GM19239 (cell line): ENCODE measurements at places on chromosomes 7 and 10.

GRCh38 chr10:60806921-60807320 is 28.6 kb downstream of the CDK1 start:
- no peak for DNase-seq

DNA sequence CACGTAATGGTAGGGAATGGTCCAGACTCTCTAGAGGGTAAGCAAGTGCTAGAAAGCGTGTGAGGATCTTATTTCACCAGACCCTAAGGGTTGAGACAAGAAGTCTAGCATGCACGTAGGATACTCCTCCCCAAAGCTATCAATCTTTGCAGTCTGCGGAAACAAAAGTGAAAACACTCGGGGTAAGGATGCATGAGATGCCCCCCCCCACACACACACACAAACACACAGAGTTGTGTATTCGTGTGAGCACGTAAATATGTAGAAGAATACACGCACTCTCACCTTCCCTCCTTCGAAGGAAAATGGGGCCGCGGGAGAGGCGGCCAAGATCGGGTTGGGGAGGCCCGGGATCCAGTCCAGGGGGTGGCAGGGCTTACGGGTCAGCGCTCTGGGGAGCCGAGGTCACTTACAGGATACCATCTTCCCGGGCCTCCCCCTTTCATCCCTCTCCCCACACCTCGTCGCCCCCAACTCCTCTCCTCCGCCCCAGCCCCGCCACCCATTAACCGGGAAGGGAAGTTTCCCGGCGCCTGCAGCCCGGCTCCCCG is 455 bp downstream of the CUL2 start:
- peak; percentile 37 for DNase-seq

- peak; percentile 82 for DNase-seq
These were observed 104.0 kb downstream of the SLIT1 start for GRCh38 chr10:97081621-97082235.

GRCh38 chr7:96973986-96974385 is 31.4 kb upstream of the DLX6 start:
- DNase-seq, result no peak

- no peak for DNase-seq
These were observed 16.7 kb upstream of the DMBT1 start for GRCh38 chr10:122543676-122544445.

GRCh38 chr10:86263209-86263608 is 103.4 kb downstream of the GRID1 start:
- no peak for DNase-seq

DNA sequence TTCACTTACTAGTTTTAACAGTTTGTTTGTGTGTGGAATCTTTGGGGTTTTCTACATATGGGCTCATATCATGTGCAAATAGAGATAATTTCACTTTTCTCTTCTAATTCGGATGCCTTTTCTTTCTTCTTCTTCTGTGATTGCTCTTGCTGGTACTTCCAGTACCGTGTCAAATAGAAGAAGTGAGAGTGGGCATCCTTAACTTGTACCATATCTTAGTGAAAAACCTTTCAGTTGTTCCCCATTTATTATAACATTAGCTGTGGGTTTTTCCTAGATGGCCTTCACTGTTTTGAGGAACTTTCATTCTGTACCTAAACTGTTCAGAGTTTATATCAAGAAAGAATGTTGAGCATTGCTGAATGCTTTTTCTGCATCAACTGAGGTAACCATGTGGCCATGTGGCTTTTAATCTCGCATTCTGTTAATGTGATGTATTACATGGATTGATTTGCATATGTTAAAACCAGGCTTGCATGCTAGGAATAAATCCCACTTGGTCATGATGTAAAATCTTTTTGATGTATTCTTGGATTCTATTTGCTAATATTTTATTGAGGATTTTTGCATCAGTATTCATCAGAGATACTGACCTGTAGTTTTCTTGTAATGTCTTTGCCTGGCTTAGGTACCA is 78.7 kb downstream of the FAM107B start:
- no peak for DNase-seq

- DNase-seq, result no peak
These were observed 173.5 kb downstream of the KCNMA1 start for GRCh38 chr10:77463967-77464745.
